ENCODE measurements at places on chromosomes 5 and 9.
A peak's percentile ranks its signal among the peaks of the same experiment; 100 is the strongest.

DNA sequence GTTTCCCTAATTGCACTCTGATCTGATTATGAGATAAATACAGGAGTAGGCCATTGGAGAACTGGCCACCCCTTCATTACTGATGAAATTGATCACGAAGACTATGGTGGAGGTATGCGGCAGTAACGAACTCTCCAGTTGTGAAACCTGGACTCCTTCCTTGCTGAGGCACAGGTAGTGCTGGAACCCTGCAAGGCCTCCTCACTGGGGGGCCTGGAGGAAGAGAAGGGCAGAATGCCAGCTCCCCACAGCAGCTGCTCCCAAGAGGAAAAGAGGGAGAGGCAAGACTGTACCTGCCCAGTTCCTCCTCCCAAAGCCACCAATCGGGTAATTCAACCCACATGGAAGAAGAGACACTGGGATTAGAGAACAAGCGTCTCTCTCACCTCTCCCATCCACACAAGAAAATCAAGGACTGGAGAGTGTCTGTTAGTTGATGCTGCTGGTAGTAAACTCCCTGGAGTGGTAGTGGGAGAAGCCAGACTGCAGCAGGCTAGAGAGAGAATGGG, 19.1 kb upstream of the TRIO start:
- DNase-seq = peak; percentile 44

DNA sequence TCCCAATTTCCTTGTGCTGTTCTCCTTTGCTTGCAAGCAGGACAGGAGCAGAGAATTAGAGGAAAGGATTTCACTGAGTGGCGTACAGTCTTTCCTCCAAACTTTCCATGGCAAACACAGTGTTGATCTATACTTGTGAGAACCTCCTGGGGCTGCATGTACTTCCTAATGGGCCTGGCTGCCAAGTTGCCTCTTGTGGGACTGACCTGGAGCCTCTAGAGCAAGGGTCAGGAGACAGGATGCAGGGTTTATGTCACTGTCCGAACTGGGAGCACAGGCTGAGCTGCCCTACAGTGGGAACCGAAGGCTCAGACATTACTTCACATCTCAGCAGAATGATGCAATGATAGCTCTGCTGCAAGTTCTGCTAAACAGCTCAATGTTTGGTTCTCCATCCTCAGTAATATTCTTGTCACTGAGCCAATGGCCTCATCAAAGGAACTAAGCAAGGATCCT, 102.3 kb downstream of the ENC1 start:
- no peak for DNase-seq

DNA sequence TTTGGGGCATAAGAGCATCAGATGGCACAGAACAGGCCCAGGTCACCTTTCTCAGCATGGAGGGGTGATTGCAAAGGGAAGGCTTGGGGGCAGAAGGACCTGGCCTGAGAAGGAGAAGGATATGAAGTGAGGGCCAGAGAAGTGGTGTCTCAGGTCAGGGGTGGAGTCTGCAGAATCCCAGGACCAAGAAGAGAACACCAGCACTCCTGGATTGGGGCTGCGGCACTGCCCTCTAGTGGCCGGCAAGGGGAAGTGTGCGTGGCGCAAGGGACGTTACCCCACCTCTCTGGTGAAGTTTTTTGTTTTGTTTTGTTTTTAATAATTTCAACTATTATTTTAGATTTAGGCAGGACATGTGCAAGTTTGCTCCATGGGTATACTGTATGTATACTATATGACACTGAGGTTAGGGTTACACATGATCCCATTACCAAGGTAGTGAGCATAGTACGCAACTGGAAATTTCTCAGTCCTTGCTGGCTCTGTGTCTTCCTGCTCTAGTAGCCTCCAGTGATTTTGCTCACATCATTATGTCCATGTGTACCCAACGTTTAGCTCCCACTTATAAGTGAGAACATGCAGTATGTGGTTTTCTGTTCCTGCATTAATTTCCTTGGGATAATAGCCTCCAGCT, 1548.6 kb downstream of the EFNA5 start:
- no peak for DNase-seq

GRCh38 chr5:132277971-132278853, 16.0 kb upstream of the SLC22A4 start:
- no peak for DNase-seq

GRCh38 chr5:178668579-178668978, 41.7 kb upstream of the CLK4 start:
- no peak for DNase-seq

- DNase-seq = peak; percentile 25
Measured at GRCh38 chr9:4423207-4423610, 67.1 kb upstream of the SLC1A1 start.

DNA sequence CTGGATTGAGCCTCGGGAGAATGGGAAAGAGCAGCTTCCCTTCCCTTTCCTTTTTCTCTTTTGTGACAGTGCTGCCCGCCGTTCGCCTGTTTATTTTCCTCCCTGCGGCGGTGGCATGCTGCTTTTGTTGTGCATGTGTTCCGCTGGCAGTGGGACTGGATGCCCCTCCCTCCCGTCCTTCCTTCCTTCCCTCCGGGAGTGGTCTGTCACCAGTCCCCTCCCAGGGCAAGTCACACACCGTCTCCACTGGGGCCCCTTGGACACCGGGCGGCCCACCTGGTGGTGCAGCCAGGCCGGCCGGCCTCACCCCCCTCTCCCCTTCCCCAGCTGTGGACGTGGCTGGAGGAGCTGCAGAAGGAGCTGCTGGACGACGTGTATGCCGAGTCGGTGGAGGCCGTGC, 214.7 kb downstream of the TRIO start:
- DNase-seq = no peak

DNA sequence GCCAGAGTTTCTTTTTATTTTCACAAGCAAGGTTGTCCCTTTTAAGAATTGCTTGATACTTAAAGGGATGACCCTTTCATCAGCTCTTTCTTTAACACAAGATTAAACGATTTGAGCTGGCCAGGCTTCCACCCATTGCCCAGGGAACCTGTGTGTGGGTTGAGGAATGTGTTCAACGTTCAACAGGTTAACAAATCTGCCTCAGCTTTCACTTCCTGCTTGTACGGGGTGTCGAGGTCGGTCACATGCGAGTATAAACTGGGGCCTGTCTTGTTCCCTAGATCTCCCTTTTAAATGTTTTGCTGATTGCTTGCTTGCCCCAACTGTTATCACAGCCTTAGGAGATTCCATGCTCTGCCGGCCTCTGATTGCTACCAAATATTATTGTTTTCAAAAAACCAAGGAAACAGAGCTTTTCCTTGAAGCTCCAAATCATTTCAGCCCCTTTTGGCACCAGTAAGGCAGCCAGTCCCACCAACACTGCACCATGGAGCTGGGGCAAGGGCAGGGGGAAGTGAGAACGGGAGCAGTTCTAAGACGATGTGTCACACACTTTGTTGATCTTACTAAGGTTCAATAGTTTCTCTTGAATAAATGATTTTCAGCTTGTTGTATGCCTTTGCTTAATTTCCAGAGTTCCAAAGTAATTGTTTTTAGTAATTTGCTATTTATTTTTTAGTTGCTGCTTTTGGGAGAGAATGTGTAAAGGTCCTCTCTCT, 10.7 kb upstream of the CLK4 start:
- no peak for DNase-seq

- DNase-seq = no peak
Measured at GRCh38 chr9:720239-720881, 121.1 kb upstream of the DMRT1 start.

DNA sequence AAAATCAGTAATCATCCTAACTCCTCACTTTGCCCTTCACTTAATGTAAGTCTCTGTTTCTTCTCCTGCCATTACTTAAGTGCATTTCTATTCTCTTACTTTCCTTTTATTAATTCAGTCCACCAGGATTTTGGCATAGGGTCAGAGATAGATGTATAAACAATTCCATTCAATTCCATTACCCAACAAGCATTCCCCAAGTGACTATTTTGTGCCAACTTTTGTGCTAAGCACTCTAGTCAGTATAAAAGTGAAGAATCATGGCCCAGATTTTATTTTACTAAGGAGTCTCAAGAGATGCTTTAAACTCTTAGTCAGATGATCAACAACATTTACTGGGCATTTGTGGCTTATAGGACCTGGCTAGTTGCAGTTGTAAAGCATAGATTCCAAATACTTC, 159.3 kb downstream of the DMAC1 start:
- no peak for DNase-seq

- DNase-seq = no peak
Measured at GRCh38 chr9:117779760-117780159, 75.6 kb downstream of the TLR4 start.

DNA sequence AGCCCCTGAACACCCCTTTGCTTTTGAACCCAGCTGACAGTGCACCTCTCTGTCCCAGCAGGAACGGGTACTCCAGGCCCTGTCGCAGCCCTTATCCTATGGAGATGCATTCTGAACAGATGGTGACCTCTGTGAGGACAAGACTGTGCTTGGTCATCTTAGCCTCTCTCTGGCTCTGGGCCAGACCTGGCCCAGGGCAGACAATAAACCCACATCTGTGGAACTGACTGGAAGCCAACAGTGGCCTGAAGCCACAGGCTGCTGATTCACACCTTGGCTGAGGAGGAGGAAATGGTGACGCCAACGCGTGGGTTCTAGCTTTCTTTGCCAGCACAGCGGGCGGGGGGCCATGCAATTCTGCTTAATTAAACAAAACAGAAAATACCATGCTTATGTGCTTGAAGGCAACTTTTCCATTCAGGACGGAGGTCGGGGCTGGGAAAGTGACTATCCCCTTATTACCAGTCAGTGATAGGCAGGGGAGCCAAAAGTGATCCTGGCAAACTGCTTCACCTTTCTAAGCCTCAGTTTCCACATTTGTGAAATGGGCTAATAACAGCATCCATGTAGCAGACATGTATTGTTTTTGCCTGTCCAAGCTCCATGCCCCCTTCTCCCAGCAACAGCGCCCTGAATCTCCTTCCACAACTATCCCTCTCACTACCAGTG, 10.8 kb downstream of the SH3PXD2B start:
- DNase-seq = no peak

DNA sequence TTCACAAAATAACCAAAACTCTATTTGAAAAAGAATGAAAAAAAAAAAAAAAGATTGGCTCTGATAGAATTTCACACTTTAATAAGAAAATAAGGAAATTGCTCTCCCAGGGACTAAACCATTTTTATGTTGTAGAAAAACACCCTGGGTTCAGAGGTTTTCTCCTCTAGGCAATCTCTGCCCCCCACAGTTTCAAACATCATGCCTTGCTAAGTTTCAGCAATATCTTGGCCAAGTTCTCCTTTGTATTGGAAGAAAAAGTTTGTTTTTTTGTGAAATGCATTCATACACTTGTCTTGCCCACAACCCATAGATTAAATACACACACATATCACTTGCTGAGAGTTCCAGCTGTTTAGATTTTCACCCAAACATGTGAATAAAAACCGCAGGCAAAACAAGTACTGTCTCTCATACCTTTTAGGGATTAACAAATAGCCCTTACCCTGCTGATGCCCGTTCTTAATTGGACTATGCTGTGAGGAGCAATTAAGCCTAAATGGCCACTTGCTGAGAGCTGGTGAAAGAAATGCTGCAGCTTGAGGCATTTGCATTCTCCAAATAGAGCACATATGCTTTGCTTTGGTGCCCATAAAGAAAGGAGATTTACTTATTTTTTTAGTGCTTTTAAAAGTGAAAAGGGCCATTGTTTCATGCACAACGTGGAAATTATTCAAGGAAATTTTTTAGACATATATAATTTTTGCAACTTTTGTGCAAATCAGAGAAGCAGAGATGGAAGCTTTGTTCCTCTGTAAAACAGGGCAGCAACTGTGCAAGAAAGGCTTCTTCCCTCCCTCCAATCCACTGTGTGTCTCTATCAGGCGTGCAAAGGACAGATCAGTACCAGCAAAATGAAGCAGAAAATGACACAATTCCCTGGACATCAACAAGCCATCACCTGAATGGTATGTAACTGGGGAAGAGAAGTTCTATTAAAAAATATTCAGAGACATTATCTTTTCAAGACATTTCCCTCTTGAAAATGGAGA, 262.4 kb upstream of the KIF2A start:
- peak; percentile 62 for DNase-seq

DNA sequence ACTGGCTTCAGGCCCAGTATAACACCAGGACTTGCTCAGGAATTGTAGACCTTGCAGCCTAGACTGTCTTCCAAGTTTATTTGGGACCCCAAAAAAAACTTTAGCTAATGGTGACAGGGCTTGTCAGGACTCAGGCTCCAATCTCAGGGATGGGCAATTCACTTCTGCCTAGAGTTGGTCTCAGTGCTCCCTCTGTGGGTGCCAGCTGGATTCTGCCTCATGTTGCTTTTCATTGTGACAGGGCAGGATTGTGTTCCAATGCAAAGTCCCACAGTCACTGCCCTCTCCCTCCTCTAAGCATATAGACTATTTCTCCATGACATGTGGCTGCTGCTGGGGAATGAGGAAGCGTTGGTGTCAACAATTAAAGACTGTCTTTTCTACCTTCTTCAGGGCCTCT, 174.7 kb downstream of the CYLC2 start:
- DNase-seq = no peak

DNA sequence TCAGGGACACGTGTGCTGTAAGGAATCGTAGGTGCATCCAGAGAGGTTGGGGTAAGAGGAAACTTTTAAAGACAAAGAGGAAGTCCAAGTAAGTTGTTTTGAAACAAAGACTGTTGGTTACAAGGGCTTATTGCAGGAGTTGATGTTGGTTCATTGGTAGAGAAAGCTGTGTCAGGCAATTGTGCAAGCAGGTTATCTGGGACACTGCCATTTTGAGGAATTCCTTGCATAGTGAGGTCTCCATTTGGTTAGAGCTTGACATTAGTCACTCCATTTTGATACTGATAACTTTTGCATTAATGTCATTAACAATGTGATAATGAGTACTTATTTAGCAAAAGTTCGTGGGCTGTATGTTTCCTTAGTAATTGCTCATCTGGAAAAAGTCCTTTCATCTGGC, 24.9 kb downstream of the CNOT6 start:
- no peak for DNase-seq

- no peak for DNase-seq
Measured at GRCh38 chr5:93611976-93612854, 29.2 kb downstream of the NR2F1 start.

- DNase-seq = no peak
Measured at GRCh38 chr5:114612406-114612805, 250.5 kb downstream of the KCNN2 start.

- DNase-seq = no peak
Measured at GRCh38 chr9:132185073-132186009, 23.5 kb downstream of the NTNG2 start.

- DNase-seq = no peak
Measured at GRCh38 chr5:171771856-171772255, 13.8 kb upstream of the SMIM23 start.

GRCh38 chr5:33877449-33877848, 14.3 kb downstream of the ADAMTS12 start:
- no peak for DNase-seq
